ENCODE measurements at places on chromosomes 5 and 9. TPM values are rescaled to one million over a fixed set of nuclear protein-coding genes. Genes with fewer than 3 reads are reported as not detected.

CCL28 gene
- 7.7 TPM for total RNA-seq

GCNT4 gene
- 2.8 TPM for total RNA-seq

IFNB1 gene
- not detected for total RNA-seq

IGFBPL1 gene
- total RNA-seq, result 0.87 TPM

DNA sequence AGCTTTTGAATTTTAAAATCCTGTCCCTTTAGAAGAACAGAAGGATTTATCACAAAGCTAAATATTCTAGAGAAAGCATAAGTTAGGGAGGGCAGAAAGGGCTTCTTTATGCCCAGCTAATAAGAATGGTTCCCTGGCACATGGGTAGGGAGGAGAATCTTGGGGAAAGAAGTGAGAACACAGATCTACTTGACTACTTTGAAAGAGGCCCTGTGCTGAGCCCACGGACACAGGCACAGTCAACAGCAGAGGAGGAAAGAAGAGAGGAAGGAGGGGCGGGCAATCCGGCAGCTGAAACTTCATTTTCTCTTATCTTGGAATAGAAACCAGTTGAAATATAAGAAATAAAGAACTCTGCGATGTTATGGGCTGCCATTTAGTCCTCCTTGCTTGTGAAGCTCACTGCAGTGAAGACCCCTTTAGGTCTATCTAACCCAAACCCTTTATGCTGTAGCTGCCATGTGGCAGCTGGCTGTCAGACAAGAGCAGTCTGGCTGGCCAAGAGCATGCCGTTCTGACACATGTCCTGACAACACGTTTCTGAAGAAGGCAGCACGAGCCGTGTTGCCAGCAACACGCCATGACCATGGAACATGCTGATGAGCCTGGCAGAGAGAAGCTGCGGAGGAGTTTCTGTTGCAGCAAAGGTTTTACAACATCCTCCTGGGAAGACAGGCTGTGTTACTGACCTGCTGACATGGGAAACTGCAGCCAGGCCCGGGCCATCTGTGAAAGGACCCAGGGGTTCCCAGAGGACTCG is 34.2 kb downstream of the ABLIM3 start:
- H3K36me3 ChIP-seq, result no peaks in the 10 kb centered on the region
- no peak overlapping the region for H3K4me3 ChIP-seq
- no peak for DNase-seq
- H3K27me3 ChIP-seq, result no peaks in the 10 kb centered on the region
- peak overlapping the region; percentile 55 for H3K27ac ChIP-seq
- peaks cover 21% of the 10 kb centered on the region for H3K4me1 ChIP-seq

DNA sequence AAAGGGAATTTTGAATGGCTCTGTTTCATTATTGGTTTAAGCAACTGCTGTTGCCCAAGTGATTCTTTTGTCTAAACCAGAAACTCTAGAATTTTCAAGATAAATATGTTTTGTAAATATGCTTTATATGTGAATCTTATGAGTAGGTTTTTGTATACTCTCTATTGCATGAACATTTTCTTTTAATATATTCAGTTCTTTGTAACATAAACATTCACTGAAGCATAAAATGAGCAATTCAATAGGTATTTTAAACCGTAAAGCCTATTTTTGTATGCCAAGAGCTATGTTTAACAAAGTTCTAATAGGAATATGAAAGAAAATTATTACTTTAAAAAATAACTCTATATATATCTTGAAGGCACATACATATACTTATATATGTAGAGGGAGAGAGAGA is 293.1 kb downstream of the PSAT1 start:
- no peak overlapping the region for H3K27ac ChIP-seq
- no peaks in the 10 kb centered on the region for H3K36me3 ChIP-seq
- no peak overlapping the region for H3K4me3 ChIP-seq
- DNase-seq, result no peak
- no peaks in the 10 kb centered on the region for H3K4me1 ChIP-seq

- DNase-seq, result no peak
- H3K4me3 ChIP-seq, result no peak overlapping the region
- no peaks in the 10 kb centered on the region for H3K27me3 ChIP-seq
- no peaks in the 10 kb centered on the region for H3K36me3 ChIP-seq
- H3K4me1 ChIP-seq, result no peaks in the 10 kb centered on the region
- H3K27ac ChIP-seq, result no peak overlapping the region
Observed at GRCh38 chr5:102481054-102481715, 17.6 kb downstream of the SLCO6A1 start.

DNA sequence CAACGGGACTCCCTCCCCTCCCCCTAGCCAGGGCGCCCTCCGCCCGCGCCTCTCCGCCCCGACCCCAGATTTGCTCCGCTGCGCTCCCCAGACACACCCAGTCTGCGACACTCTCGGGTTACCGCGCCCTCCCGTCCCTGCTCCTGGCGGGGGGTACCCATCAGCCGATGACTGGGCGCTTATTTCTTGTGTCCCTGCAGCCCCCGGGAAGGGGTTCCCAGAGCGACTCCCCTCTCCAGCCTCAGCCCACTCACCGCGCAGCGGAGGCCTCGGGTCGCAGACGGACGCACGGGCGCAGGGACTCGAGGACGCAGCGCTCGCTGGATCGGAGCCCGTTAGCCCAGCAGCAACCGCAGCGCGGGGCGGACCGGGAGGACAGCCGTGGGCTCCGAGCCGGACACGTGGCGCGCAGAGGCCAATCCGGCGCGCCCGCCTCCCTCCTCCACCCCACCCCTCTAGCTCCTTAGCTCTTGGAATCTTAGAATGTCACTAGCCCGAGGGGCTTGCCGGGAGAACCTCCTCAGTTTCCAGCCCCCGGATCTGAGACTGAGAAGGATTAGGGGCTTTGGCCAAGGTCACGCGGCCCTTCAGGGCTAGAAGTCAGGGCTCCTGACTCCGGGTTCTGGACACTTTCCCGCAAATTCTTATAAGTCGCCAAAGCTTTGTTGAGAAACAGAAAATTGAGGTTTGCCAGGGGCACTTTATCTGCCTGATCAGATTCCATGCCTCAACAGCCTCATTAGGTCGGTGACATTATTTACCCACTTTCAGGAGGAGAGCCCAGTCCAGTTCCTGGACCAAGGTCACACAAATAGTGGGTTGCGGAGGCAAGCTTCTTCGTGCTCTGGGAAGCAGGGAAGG is at the start of gene ANXA6:
Gene ANXA6, minus strand, starts transcription at position 354 of the 861 bp plus-strand sequence. CDS start 9,878 bp downstream, outside the sequence.
- H3K4me1 ChIP-seq, result peaks cover 44% of the 10 kb centered on the region
- H3K27me3 ChIP-seq, result no peaks in the 10 kb centered on the region
- H3K4me3 ChIP-seq, result peak within 1 kb of the TSS; percentile 71
- peak; percentile 92 for DNase-seq
- no peaks in the 10 kb centered on the region for H3K36me3 ChIP-seq
